ENCODE measurements at places on chromosomes 1 and 21.

- no peak for DNase-seq
These were observed 9.4 kb upstream of the NEK2 start for GRCh38 chr1:211684791-211685190.

- DNase-seq: no peak
These were observed 17.8 kb downstream of the TMEM51 start for GRCh38 chr1:15171271-15171908.

- no peak for DNase-seq
These were observed 3.2 kb downstream of the DMRTA2 start for GRCh38 chr1:50419907-50420677.

DNA sequence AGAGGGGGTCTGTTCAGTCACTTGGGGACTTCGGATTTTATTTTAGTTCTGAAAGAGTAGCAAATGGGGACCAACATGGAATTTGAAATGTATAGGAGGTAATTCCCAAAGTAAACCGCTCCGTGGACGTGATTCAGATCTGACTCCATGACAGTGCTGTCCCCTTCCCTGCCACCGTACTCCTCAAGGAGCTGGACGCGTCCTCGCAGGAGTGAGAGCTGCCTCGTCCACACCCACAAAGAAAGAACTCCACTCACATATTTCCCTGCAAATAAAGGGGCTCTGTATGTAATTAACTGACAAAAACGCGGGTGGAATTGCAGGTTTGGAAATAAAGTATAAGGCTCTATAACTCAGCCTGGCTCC lies 183.6 kb downstream of the ETS2 start:
- no peak for DNase-seq

DNA sequence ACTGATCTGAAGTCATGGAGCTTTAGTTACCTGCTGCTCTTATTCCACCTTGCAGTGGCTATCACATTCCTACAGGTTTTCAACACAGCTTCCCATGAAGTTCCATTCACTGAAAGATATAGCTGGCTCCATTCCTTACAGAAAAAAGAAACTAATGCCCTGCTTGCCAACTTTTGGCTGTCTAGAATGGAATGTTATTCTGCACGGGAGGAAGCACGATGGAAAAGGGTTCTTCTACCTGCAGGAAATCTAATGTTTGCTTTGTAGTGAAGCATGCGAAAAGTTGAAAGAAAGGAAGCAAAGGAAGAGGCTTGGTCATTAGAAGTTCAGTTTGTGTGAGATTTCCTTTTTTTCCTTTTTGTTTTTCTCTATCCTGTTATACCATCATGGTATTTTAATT lies 32.6 kb downstream of the GIPC2 start:
- DNase-seq: no peak

GRCh38 chr1:245528258-245528635 lies 373.5 kb downstream of the KIF26B start:
- DNase-seq: no peak

- no peak for DNase-seq
These were observed 23.1 kb downstream of the TRAPPC10 start for GRCh38 chr21:44035244-44035643.

DNA sequence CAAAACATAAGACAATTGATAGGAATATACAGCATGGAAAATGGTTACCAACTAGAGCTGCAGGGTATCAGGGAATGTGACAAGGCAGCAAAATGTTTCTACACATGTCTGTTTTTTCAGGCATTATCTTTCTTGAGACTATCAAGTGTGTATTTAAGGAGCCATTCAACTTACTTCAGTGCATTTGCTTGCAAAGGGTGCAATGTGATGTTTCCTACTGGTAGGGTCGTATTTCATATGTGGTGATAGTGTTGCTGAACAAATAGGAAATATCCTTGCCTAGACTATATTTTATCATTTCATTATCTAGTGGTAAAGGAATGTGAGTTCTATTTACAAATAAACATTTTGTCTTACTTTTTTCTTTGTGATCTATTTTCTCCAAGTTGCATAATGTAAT lies 42.4 kb downstream of the PTPRC start:
- no peak for DNase-seq

- DNase-seq: no peak
These were observed 14.5 kb upstream of the CBR3 start for GRCh38 chr21:36120304-36120888.

DNA sequence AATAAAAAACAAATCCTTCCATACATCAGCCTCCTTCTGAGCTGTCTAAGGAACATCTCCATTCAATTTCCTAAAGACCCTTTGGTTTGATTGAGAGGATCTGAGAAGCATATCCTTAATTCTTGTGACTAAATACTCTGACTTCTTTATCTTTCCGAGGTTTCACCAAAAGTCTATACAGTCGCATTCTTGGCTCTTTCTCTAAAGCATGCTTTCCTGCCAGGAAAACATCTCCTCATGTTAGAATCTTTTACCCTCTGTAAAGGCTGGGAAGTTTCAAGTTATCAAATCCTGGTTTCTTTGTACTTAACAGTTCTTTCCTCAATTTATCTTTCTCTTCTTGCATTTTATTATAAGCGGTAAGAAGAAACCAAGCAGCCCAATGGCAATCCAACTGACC lies 630.4 kb downstream of the PTPRC start:
- DNase-seq: no peak

DNA sequence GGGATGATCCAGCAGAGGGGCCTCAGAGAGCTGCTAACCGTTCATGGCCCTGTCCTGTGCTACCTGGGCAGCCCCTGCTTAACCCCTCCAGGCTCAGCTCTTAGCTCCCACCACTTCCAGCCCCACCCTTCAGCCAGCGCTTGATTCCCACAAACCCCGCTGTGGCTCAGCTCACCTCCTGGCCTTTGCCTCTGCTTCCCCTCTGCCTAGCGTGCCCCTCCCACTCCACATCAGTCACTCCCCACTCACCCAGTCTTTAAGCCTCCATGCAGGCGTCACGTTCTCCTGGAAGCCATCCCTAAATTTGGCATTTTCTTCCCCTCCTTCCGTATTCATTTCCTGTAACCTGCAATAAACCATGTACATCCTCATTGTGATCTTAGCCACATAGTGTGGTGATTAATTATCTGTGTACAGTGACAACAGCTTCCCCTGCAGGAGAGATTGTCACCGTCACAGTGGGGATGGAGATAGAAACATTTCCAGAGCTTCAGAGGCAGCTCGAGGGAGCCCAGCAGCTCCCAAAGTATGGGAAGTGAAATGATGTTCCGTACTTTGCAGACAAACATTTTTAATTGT lies 65.5 kb downstream of the EPHB2 start:
- no peak for DNase-seq

DNA sequence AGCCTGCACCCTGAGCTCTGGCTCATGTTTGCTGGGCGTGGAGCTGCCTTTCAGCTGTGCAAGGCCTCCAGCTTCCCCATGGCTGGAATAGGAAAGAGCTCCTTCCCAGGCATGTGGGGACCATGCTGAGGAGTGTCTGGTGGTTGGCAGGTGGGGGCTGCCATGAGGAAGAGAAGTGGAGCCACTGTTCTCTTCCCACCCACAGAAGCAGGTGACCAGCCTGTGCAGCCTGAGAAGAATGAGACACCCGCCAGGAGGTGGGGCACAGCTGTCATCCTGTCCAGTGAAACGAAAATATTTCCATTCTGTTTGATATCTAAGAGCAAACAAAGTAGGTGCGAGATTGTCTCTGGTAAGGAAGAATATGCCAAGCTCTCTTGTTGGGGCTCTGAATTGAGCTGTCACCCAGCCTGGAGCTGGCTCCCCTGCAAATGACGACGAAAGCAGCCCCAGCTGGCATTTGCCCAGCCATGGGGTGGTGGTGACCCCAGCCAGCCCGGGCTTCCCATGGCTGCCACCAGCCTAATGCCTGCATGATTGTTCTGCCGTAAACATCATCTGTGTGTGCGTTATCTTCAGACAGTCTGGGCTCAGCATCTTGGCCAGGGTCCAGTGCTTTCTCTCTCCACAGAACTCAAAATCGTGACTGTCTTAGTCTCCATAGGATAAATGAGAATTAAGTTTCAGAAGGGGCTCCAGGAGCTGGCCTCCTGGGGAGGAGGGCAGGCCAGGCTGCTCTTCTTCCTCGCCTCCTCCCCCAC lies 429.8 kb upstream of the VAMP3 start:
- no peak for DNase-seq

GRCh38 chr1:185733818-185734735 lies at the start of gene HMCN1:
TSS of gene HMCN1 (plus strand) at chr1:185734391. CDS start at chr1:185734780, 389 bp downstream.
- DNase-seq: no peak

All from stimulated activated CD4-positive, alpha-beta T cell treated with anti-CD3 and anti-CD28 coated beads, Interleukin-12 subunit alpha, Interleukin-12 subunit beta, amount 100 ng/mL, for 48 hours (primary cell).